B cell (primary cell): ENCODE measurements at places on chromosomes 16 and 17.

- no peak for DNase-seq
Observed at GRCh38 chr17:57121308-57122042, 36.4 kb downstream of the AKAP1 start.

- peak; percentile 96 for DNase-seq
Observed at GRCh38 chr17:30378825-30379302, at the start of gene CPD. TSS of gene CPD (plus strand) at chr17:30378927. CDS start at chr17:30378981, 54 bp downstream.

GRCh38 chr16:68332411-68333121, 21.7 kb downstream of the PRMT7 start:
- peak; percentile 24 for DNase-seq

DNA sequence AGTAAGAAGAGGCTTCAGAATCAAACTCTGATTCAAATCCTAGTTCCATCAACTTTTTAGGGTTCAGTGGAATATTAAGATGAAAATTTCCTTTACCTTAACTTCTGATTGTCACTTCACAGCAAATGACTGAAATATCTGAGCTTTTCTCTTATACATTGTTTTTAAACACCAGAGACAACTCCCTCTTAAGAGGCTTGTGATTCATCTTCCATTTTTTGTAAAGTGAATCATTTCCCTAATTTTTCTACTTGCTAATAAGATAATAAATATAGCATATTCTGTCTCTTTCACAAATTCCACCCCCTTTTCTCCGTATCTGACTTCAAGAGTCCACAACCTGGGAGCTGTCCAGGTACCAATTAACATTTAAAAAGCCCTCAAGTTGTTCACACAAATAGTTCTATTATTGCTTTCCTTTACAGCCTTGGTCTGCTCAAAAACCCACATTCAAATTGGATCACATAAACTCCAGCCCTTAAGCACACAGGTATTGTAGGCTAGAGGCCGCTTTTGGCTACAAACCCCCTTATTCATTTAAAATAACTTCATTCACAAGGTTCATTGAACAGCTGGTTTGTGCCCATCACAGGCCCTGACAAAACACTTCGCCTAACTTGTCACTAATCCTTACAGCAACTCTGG, 14.1 kb upstream of the UTP6 start:
- DNase-seq: no peak

DNA sequence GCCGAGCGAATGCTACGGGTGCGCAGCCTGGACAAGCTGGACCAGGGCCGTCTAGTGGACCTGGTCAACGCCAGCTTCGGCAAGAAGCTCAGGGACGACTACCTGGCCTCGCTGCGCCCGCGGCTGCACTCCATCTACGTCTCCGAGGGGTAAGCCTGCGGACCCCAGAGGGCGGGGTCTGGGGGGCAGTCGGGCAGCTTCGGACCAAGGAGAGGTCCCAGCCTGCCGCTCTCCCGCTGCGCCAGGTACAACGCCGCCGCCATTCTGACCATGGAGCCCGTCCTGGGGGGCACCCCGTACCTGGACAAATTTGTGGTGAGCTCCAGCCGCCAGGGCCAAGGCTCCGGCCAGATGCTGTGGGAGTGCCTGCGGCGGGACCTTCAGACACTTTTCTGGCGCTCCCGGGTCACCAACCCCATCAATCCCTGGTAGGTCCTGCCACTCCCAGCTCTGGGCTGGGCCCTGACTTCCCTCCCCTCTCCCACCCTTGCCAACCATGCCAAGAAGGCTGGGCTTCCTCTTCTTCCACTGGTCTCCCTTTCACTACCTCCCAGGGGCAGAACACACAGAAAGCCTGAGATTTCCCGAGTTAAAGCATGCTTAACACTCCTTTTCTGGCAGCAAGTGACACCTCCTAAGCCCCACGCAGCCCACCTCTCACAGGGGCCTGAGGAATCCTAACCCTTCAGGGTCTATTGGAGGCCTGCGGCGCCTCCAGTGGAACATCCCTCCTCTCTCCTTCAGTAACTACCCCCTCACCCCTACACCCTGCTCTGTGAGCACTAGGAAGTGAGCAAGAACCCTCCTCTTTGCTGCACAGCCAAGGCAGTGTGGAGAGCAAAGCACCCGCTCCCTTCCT, 3.2 kb downstream of the NAGS start:
- DNase-seq: peak; percentile 30

- no peak for DNase-seq
Observed at GRCh38 chr17:43628089-43628650, 33.6 kb downstream of the MEOX1 start.

- DNase-seq: no peak
Observed at GRCh38 chr16:51225878-51226277, 74.8 kb upstream of the SALL1 start.

DNA sequence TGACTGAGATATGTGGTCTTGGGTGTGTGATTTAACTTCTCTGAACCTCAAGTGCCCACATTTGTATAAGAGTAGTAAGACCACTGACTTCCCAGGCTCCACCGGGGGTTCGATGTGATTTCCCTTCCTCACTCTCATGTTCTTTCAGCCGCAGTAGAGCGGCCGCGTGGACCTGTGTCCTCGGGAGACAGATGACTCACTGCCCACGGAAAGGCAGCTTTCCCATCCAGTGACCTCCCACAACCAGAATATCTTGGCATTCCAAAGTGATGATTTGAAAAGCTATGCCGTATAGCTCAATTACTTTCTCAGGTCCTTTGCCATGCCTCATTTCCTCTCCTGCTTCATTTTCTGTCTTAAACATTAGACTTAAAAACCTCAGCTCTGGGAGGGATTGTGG, 73.6 kb downstream of the IL21R start:
- DNase-seq: no peak
